ENCODE measurements at places on chromosomes 2 and 18. TPM values are rescaled to one million over a fixed set of nuclear protein-coding genes. Genes with fewer than 3 reads are reported as not detected.
A peak's percentile ranks its signal among the peaks of the same experiment; 100 is the strongest.

The SERPINB10 gene
- not detected for total RNA-seq

The KYNU gene
- not detected for total RNA-seq

DNA sequence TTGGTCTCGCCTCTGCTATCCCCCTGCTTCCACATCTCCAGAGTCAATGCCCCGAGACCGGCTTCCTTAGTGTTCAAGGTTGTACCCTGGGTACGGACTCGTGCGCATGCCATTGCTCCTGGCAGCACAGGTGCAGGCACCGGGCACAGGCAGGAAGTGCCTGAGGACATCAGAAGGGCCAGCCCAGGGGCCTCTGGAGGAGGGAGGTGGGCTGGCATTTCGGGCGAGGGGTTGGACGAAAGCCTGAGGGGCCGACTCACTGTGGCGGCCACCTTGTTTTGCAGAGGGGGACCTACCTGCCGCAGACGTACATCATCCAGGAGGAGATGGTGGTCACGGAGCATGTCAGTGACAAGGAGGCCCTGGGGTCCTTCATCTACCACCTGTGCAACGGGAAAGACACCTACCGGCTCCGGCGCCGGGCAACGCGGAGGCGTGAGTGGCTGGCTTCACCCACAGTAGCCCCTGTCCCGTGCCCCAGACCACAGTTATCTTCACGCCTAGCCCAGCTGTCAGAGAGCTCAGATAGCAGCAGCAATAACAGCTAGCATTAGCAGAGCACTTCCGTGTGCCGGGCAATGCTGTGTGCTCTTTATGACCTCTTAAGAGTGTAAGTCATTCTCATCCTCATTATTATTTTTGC lies 12.5 kb downstream of the ITM2C start:
- H3K4me1 ChIP-seq = peaks cover 38% of the 10 kb centered on the region
- no peaks in the 10 kb centered on the region for H3K27me3 ChIP-seq
- H3K36me3 ChIP-seq = peaks cover 1% of the 10 kb centered on the region
- no peak overlapping the region for H3K4me3 ChIP-seq
- H3K27ac ChIP-seq = no peak overlapping the region

DNA sequence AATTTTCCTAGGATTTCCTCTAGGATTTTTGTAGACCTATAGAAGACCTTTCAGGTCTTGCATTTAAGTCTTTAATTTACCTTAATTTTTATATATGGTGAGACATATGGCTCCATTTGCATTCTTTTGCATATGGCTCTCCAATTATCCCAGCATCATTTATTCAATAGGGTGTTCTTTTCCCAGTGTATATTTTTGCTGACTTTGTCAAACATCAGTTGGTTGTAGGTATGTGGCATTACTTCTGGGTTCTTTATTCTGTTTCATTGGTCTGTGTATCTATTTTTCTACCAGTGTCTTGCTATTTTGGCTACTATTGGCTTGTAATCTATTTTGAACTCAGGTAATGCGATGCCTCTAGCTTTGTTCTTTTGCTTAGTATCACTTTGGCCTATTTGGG lies 239.8 kb upstream of the CNTNAP5 start:
- no peak overlapping the region for H3K4me3 ChIP-seq
- H3K36me3 ChIP-seq = no peaks in the 10 kb centered on the region
- no peaks in the 10 kb centered on the region for H3K27me3 ChIP-seq
- DNase-seq = no peak
- H3K4me1 ChIP-seq = no peaks in the 10 kb centered on the region

DNA sequence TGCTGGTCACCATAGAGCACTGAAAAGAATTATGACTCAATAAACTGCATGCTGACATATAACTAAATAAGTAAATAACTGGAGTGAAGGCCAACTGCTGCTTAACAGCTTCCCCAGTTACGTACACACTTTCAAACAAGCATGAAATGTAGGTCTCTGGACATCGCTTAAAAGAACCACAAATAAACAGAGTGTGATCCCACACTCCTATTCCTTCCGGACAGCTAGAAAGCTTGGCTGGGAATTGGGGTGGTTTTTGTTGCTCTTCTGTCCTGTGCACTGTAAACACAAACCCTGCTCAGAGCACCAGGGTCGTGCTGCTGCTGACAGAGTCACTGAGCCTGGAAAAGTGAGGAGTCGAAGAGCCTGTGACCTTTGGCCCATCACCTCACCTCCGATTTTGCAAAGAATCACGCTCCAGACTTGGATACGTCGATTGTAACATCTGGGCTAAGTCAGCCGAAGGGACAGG lies 162.7 kb upstream of the NT5C1B start:
- no peak for DNase-seq
- H3K27ac ChIP-seq = no peak overlapping the region
- no peaks in the 10 kb centered on the region for H3K36me3 ChIP-seq
- no peak overlapping the region for H3K4me3 ChIP-seq

- no peak overlapping the region for H3K27ac ChIP-seq
- no peak for DNase-seq
- no peaks in the 10 kb centered on the region for H3K36me3 ChIP-seq
- no peak overlapping the region for H3K4me3 ChIP-seq
- peaks cover 2% of the 10 kb centered on the region for H3K4me1 ChIP-seq
Observed at GRCh38 chr18:45980229-45980628, 13.1 kb upstream of the EPG5 start.

- H3K36me3 ChIP-seq = no peaks in the 10 kb centered on the region
- H3K27ac ChIP-seq = no peak overlapping the region
- no peak for DNase-seq
Observed at GRCh38 chr18:33326975-33327374, 113.5 kb downstream of the CCDC178 start.

DNA sequence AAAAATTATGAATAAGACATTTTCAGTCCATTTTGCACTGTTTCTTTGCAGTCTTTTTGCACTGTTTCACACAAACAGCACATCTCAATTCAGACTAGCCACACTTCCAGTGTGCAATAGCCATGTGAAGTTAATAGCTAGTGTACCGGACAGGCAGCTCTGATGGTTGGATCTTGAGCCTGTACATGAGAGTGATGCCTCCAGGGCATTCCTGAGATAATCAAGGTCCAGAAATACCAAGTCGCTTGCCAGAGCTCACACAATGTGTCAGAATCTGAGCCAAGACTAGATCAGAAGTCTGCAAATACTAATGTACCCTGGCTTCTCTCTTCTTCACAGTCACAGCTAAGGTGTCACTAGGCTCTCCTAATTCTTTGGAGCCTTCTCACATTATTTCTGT lies 180.2 kb downstream of the OSR1 start:
- no peak overlapping the region for H3K27ac ChIP-seq
- no peak overlapping the region for H3K4me3 ChIP-seq
- H3K4me1 ChIP-seq = no peaks in the 10 kb centered on the region
- DNase-seq = no peak

- H3K36me3 ChIP-seq = peaks cover 12% of the 10 kb centered on the region
- DNase-seq = no peak
- no peak overlapping the region for H3K4me3 ChIP-seq
- no peak overlapping the region for H3K27ac ChIP-seq
- H3K27me3 ChIP-seq = no peaks in the 10 kb centered on the region
- peaks cover 27% of the 10 kb centered on the region for H3K4me1 ChIP-seq
Observed at GRCh38 chr2:171939743-171940071, 17.4 kb downstream of the HAT1 start.

DNA sequence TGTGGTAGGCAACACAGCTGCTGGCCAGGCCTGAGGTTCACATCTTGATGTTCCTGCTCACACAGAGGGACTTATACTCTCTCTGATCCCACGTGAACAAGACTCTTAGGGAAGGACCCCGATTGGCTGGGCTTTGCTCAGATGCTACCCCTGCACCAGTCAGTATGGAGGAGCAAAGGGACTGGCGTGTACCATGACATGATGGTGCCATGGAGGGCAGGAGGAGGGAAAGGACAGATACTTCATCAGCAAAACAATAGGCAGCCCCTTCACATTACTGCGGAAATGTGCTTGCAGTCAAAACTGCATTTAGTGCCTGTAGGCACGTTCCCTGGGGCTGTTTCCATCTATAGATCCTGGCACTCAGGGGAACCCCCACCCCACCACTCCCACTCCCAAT lies 42.7 kb downstream of the ZFP36L2 start:
- H3K27ac ChIP-seq = peak overlapping the region; percentile 33
- H3K36me3 ChIP-seq = no peaks in the 10 kb centered on the region
- no peaks in the 10 kb centered on the region for H3K27me3 ChIP-seq
- H3K4me3 ChIP-seq = no peak overlapping the region

DNA sequence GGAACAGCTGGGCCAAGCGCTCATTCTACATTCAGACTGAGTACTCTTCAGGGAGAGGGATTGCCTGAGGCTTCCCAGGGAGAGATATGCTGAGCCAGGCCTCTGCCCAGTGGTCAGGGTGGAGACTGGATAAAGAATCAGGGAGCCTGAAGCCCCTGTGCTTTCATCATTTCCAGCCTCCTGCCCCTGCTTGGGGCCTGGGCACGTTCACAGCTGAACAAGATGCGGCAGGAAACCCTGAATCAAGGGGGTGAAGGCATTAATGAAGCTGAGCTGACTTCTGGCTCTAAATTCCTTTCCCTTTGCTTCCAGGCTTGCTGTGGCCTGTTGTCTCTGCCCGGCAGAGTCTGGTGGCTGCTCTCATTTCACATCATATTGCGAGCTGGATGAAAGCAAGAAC lies 35.0 kb downstream of the RPL37A start:
- peaks cover 4% of the 10 kb centered on the region for H3K4me1 ChIP-seq
- no peak for DNase-seq
- H3K4me3 ChIP-seq = no peak overlapping the region

GRCh38 chr2:213787869-213788268 lies 503.6 kb downstream of the SPAG16 start:
- DNase-seq = no peak
- no peaks in the 10 kb centered on the region for H3K27me3 ChIP-seq
- no peaks in the 10 kb centered on the region for H3K4me1 ChIP-seq
- no peak overlapping the region for H3K4me3 ChIP-seq
